Hepatic stellate cell (primary cell): ENCODE measurements at places on chromosomes 11 and 22.

GRCh38 chr11:22133776-22134175, 59.1 kb upstream of the ANO5 start:
- DNase-seq, result no peak

GRCh38 chr11:9150926-9151325, 59.5 kb upstream of the SCUBE2 start:
- DNase-seq, result no peak

- no peak for DNase-seq
These were observed 35.6 kb downstream of the TIMP3 start for GRCh38 chr22:32837142-32837541.

- no peak for DNase-seq
These were observed 71.6 kb upstream of the SHANK2 start for GRCh38 chr11:71323876-71324526.

DNA sequence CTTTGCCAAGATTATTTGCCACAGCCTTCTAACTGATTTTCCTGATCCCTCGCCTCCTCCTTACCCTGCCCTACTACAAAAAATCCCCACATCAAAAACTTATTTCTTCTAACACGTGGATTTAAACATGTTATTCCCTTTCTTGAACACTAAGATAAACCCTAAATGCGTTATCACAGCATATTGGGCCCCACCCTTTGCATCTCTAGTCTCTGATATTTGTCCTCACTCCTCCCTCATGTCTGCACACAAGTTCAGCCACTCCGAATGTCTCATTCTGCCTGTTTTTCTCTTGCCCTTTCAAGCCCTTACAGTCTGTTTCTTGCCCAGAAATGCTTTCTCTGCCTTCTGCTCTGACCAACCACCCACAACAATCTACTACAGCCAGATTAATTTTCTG, 10.6 kb upstream of the ACER3 start:
- DNase-seq, result no peak

- DNase-seq, result no peak
These were observed 85.3 kb upstream of the OR9Q1 start for GRCh38 chr11:57938351-57938750.

GRCh38 chr11:76236092-76236999, 30.0 kb upstream of the WNT11 start:
- peak; percentile 69 for DNase-seq

DNA sequence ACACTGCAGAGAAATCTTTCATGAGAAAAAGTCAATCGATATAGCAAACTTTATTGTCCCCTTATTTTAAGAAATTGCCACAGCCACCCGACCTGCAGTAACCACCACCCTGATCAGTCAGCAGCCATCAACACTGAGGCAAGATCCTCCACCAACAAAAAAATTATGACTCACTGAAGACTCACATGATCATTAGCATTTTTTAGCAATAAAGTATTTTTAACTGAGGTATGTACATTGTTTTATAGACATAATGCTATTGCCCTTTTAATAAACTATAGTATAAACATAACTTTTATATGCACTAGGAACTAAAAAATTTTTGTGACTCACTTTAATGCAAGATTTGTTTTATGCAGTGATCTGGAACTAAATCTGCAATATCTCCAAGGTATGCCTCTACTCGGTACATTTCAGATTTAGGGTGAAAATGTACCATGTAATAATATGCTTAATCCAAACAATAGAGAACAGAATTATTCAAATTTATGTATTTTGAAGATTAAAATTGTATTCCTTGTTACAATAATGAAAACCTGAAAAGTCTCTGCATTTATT, 79.2 kb upstream of the CEP126 start:
- DNase-seq, result no peak

GRCh38 chr11:14261066-14261465, 97.9 kb downstream of the RRAS2 start:
- DNase-seq, result no peak

DNA sequence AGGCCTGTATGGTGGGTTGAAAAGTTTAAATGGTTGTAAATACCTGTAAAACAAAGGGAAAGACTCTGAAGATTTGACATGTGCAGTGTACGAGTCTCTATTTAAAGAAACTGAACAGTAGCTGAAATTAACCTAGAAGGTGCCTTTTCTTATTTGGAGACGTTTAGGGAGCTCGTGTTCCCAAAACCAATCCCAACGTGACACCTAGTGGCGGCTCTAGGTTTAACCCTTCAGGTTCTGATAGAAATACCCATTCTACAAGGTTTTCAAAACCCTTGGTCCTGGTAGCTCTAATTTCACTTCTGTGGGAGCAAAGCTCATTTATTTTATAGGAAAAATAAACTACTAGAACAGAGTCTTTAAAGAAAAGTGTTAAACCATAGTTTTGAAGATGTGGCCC, 258.3 kb downstream of the LRRC4C start:
- no peak for DNase-seq

DNA sequence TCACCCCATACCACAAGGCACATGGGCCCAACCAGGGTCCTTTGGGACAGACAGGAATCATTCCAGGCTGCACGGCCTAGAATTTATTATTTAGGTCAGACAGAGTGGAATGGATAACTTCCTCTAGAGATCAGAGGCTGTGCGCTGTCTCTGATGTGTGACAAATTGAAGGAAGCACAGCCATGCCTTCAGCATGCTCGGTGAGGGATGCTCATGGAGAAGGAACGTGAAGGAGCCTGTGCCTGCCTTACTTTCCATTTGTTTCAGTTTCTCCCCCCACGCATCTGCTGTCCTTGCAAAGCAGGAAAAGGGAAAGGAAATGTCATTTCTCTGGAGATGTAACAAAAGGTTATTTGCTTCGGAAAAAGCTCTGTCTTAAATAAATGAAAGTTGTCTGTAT, 644.1 kb downstream of the OPCML start:
- peak; percentile 8 for DNase-seq

- no peak for DNase-seq
These were observed 16.0 kb downstream of the STK33 start for GRCh38 chr11:8577791-8578581.

GRCh38 chr11:75557666-75558494, 4.2 kb upstream of the SERPINH1 start:
- DNase-seq, result peak; percentile 88

GRCh38 chr22:21455334-21456089, 11.7 kb upstream of the TMEM191C start:
- DNase-seq, result no peak

DNA sequence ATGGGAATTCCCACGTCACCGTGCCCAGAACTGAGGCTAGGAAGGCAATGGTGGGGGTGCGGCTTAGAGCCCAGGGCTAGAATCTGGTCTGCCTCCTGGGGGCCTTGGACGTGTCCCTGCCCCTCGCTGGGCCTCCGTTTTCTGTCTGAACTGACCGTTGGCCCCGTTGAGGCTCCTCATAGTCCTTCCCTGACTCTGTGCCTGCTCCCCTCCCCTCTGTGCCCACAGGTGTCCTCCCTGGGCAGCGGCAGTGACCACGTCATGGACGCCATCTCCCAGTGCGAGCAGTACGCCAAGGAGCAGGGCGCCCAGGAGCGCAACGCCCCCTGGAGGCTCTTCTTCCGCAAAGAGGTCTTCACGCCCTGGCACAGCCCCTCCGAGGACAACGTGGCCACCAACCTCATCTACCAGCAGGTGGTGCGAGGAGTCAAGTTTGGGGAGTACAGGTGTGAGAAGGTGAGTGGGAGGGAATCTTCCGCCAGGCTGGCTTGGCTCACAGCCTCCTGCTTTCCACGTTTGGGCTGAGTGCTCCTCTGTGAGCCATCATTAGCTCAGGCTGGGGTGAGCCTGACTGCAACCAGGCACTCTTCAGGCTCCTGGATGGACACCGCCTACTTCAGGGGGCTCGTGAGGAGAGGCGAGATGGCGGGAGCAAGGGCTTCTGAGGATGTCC, 63.9 kb downstream of the MYO7A start:
- DNase-seq, result peak; percentile 77

GRCh38 chr22:19761725-19762567, 1.4 kb downstream of the TBX1 start:
- no peak for DNase-seq

GRCh38 chr11:69173925-69174581, 18.3 kb downstream of the SMIM38 start:
- DNase-seq, result no peak

DNA sequence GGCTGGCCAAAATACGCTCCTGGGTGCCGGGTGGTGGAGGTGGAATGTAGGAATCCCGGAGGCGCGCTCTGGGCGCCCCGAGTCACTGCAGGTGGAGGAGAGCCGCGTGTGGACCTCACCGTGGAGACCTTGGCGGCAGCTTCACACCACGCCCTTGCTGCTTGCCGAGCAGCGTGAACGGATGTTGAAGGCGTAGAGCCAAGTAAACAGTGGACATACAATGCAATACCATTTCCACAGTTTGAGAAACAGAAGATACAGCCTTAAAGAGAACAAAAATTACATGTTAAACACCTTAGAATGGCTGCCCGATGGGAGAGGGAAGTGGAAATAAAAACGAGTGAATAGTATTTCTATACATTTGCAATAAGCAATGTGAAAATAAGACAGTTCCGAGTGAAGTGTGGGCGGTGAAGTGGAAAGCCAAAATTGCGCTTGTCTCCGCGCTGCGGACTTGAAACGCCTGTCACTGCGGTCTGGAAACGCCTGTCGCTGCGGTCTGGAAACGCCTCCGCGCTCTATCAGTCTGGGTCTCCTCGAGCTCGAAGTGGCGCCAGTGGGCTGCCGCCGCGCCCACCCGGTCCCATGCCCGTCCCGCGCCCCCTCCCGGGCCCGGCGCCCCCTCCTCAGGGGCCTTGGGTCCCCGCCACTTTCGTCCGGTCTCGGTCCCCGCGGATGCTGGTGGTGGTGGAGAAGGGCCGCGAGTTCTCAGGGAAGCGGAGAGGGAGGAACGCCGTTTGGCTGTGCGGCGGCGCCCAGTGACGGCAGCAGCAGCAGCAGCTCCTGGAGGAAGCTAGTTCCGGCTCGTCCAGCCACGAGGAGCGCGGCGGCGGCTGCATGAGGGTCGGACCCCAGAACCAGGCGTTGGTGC, 1.6 kb downstream of the NCR3LG1 start:
- DNase-seq, result peak; percentile 62

- DNase-seq, result no peak
These were observed 29.1 kb upstream of the LMO2 start for GRCh38 chr11:33920838-33921613.

DNA sequence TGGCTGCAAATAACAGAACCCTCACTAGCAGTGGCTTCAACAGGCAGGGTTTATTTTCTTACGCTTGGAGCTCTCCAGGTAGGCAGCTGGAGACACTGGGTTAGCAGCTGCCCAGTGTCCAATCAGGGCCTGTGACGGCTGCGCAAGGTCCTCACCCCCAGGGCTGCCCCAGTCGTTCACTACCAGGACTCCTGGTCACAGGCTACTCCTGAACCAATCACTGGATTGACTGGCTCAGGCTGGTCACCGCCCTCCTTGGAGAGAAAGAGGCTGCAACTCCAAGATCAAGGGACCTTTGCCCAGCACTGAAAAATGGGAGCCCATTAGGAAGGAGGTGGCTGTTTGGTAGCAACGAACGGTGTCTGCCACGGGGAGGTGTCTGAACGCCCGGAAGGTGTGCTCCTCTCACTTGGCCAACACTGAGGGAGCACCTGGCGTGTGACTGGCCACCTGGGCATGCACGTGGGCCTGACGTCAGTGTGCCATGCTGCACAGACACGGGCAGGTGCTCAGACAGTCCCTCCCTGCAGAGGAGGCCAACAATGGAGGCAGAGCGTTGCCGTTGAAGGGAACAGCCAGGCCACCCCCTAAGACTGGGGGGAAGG, 5.1 kb downstream of the ARSA start:
- no peak for DNase-seq

- DNase-seq, result no peak
These were observed 8.0 kb downstream of the AAMDC start for GRCh38 chr11:77828926-77829325.

- peak; percentile 4 for DNase-seq
These were observed 974.2 kb downstream of the JRKL start for GRCh38 chr11:97364047-97364446.

DNA sequence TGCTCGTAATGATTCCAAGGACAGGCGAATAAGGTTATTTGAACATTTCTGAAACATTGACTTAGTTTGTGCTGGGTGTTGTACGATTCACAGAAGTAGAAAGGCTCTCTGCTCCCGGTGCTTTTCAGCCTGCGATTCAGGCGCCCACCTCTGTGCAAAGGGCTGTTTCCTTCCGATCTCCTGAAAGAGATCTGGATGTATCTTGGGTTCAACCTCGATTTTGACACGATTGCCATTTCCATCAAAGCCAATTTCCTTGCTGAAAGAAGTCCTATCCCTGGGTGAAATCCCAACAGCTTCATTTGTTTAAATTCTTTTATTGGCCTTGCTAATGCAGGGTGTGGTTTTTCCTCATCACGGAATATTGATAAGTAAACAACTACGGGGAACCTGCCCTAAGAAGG, 1.1 kb upstream of the ZC3H12C start:
- no peak for DNase-seq

DNA sequence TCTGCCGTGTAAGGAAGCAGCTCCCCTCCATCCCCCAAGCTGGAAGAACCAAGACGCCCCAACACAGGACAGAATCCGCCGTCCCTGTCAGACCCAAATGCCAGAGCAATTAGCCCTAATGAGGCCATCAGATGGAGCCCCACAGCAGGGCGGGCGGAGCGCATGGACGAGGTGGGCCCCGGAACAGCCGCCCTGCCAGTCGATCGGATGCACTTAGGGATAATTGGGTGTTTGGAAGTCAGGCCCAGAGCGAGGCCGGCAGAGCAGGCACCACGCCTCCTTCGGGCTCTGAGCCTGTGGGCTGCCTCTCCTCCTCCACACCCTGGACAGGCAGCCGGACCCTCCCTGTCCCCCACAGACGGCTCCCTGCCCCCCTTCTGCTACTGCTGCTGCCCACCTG, 5.5 kb upstream of the TH start:
- no peak for DNase-seq

DNA sequence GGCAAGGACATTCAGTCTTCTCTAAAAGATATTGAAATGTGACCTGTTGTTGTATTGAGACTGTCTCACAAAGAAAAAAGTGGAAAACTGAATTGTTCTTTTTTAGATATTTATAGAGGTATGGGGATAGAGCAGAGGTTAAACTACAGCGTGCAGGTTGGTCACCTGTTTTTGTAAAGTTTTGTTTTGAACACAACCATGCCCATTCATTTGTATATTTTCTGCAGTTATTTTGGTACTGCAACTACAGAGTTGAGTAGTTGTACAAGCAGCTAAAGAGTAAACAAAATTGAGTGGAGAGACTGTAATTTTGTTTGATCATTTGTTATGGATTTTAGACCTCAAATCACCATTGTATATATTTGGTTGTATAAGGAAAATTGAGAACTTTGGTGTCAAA, 11.3 kb downstream of the EED start:
- DNase-seq, result no peak

GRCh38 chr11:2194877-2195755, 23.5 kb upstream of the TH start:
- peak; percentile 70 for DNase-seq
